ENCODE measurements at places on chromosomes 2 and 18.

- DNase-seq, result no peak
Measured at GRCh38 chr18:77321823-77322805, 72.5 kb downstream of the GALR1 start.

DNA sequence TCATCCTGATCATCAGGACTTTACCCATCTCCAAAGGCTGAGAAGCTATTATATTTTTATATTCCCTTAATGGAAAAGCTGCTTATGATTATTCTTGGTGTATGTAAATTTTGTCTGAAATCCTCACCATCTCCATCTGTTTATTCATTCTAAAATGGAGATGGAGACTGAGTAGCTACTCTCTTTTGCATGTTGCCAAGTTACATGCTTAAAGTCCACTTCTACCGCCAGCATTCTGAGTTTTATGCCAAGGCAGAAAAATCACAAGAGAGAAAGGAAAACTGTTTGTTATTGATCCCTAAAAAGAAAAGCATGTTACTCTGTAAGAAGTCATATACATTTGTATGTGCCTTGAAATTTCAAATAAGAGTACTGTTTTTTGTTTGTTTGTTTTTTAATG, 94.4 kb upstream of the NOSTRIN start:
- DNase-seq, result no peak

- DNase-seq, result no peak
Measured at GRCh38 chr2:170401187-170401586, 223.2 kb downstream of the MYO3B start.

DNA sequence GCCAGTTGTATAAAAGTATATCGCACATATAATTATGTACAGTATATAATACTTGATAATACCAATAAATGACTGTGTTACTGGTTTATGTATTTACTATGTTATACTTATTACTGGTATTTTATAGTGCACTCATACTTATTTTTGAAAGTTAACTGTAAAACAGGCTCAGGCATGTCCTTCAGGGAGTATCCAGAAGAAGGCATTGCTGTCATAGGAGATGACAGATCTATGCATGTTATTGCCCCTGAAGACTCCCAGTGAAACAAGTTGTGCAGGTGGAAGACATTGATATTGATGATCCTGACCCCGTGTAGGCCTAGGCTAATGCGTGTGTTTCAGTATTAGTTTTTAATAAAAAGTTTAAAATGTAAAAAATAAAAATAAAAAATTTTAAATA, 20.3 kb upstream of the ASXL3 start:
- DNase-seq, result no peak

DNA sequence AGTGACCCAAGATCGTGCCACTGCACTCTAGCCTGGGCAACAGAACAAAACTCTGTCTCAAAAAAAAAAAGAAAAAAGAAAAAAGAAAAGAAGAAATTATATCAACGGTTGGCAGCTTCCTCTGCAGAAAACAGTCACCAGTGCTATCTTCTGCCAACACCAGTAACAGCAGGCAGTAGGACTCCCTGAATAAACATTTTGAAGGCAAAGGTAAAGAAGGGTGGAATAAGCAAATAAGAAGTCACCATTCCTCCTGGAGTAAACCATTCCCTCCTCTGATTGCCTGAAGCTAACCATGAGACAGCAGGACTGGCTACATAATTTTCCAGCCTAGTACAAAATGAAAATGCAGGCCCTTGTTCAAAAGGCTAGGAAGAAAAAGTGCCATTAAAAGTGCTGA, 9.0 kb upstream of the RNF103 start:
- DNase-seq, result no peak

GRCh38 chr18:49456794-49457193, 3.7 kb downstream of the DYM start:
- DNase-seq, result no peak

- no peak for DNase-seq
Measured at GRCh38 chr2:41990688-41991087, 57.1 kb upstream of the PKDCC start.

GRCh38 chr2:24394998-24395397, 34.7 kb upstream of the ITSN2 start:
- no peak for DNase-seq

GRCh38 chr2:105895990-105896764, 151.5 kb downstream of the NCK2 start:
- DNase-seq, result no peak

DNA sequence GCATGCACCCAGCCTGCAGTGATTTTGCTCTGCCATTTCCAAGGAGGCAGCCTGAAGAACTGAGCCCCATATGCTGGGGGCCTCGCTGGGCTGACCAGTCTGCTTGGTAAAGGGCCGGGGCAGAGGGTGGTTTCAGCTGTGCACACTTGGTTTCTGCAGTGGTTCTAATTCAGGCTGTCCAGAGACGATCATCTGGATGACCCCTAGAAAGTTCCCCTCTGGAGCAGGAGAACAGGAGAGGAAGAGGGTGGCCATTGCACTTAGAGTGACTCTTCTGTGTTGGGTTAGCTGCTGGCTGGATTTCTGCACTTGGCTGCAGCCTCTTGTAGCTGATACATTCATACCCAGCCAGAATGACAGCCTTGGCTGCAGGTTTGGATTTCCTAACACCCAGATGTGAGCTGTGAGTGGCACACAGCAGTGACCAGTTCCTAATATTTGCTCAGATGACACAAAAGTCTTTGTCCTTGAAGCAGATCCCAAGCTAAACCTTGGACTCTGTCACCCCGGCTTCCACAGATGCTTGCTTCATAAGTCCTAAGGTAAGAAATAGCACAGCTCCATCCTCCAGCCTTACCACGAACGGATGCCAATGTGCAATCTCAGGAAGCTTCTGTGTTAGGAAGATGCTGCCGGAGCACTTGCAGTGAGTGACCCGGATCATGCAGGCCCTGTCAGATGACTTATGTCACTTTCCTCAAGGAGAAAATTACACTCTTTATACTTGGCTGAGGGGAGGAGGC, 105.6 kb downstream of the HNRNPLL start:
- no peak for DNase-seq

- DNase-seq, result no peak
Measured at GRCh38 chr18:6333981-6334380, 80.7 kb downstream of the L3MBTL4 start.

DNA sequence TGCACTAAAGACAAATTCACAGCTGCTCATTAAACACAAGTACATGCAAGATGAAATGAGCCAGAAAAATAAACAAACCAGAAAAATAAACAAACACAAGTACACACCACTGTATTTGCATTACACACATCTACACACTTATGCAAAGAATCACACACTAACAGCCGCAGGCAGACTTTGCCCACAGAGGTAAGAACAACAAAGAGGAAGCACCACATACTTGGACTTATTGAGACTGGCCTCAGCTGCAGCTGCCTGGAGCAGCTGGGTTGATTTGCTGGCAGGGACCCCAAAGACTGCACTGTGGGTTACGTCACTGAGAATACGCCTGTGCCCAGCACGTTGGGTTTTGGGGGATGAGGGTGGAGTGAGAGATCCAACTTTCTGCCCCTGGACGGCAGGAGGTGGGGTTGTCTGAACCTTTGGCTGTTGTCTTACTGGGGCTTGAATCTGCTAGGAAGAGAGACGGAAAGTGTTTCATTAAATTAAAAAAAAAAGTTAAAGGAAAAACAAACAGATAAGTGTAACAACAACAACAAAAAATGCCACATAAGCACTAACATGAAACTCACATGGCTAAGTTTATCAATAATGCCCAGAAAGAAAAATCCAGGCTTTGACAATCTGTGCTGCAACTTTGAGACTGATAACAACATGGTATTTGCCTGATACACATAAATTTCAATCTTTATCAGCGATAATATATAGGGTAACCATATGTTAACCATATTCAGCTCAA, 71.9 kb upstream of the NFU1 start:
- no peak for DNase-seq

DNA sequence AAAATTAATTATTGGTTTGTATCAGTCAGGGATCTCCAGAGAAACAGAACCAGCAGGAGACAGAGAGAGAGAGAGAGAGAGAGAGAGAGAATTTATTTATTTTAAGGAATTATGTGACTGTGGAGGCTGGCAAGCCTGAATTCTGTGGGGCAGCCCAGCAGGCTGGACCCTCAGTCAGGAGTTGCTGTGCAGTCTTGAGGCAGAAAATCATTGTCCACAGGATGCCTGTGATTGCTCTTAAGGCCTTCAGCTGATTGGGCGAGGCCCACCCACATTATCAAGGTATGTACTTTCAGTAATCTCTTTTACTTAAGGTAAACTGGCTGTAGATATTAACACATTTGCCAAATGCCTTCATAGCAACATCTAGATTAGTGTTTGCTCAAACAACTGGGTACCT, 155.3 kb downstream of the SEPTIN10 start:
- no peak for DNase-seq

- no peak for DNase-seq
Measured at GRCh38 chr2:69482471-69482870, 45.2 kb upstream of the NFU1 start.

DNA sequence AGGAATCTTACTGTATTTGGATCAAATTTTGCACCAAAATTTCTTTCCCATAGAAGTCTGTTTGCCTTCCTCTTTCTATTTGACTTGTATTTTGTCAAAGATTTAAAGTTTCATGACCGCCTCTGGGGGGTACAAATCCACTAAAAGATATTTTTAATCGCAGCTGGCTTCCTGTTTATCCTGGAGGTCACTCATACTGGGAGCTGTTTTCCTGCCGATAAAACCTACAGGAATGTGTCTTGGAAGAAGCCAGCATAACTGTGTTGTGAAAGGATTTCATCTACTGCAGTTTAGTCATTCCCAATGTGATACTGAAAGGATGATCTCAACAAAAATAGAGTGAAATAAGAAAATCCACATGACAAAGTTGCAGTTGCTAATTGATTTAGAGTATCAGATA, 184.0 kb downstream of the RIT2 start:
- no peak for DNase-seq

DNA sequence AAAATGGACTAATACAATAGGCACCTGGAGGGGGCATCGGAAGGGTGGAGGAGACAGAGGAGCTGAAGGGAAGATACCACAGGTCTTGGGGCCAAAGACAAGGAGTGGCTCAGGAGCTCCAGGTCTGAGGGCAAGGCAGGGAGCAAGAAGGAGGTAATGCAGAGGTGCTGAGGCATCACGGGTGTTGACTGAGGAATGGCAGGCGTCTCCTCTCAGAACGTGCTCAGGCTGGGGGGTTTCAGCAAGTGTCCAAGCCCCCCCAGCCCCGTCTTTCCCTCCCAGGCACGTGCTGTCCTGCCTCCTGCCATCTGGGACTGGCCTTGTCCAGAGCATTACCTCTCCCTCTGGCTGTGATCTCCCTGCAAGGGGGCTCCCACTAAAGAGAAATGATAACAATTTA, 265.4 kb downstream of the DCDC2C start:
- DNase-seq, result no peak

- no peak for DNase-seq
Measured at GRCh38 chr2:81396417-81397019, 1092.0 kb upstream of the LRRTM1 start.

DNA sequence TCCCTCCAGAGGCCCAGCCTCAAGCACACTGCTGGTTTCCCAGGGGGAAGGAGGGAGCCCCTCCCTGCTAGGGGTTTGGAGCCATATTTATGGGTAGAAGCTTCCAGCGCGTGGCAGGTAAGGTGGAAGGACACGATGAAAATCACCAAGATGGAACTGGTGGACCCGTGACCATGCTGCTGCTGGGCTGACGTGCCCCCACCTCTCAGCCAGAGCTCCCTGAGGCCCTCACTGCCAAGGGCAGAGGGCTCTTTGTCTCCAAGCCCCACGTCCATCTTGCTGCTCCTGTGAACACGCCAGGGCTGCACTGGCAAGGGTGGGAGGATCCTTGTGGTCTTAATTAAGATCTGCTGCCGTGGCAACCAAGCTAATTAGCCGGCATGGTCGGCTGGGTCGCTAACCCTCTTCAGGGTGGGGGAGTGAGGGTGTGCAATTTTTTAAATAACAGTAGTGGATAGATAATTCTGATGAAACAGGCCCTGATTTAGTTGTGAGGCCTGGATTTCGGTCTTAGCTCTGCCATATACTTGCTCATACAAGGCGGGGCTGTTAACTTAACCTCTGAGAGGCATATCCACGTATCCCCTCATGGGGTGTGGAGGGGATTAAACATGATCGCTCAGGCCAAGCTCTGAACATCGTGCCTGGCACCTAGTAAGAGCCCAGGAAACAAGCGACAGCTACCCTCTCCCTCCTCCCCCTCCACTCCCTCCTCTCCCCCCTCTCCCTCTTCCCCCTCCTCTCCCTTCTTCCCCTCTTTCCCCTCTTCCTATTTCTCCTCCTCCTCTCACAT, 232.8 kb downstream of the CELF4 start:
- no peak for DNase-seq

DNA sequence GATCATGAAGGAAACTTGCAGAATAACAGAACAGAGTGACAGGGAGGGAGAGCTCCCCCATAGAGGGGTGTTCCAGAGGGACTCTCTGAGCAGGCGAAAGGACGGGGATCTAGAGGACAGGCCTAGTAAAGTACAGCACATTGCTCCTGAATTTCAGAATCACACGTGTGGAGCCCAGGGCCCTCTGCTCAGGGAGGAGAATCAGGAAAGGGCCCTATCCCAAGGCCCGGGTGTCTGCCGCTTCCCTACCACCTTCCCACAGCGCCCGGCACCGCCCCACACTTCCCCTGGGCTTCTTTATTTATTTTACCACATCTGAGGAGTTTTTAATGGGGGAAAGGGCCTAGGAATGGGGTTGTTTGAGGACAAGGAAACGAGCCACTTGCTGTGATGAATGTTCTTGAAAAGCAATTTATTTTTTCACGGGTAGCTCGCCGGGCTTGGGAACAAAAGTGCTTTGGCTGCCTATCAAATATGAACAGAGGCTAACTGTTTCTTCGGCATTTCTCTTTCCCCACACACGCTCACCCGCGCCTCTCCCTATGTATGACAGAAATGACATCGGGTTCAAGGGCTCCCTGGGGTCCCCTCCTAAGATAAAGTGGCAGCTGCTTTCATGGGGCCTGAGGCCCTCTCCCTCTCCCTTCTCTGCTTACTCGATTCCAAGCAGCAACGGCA, 79.3 kb upstream of the GLI2 start:
- no peak for DNase-seq

DNA sequence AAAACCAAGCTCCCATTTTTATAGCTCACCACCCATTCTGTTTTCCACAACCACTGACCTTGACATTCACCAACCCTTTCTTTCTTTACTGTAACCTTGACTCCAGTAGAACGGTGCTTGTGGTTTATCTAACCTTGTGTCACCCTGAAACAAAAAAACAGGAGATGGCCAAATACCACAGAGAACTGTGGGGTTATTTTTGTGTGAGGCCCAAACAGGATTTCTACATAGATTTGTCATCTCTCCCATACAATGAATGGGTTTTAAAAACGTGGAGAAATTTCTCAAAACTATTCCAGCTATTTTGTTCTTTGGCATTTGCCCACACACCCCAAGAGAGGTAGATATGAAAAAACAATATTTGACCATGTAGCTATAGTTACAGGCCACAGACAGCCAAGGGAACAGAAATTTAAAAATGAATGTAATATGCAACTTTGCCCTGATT, 231.3 kb upstream of the TANK start:
- DNase-seq, result no peak

GRCh38 chr18:54378057-54378456, 20.4 kb downstream of the C18orf54 start:
- DNase-seq, result no peak

- no peak for DNase-seq
Measured at GRCh38 chr18:49371786-49372185, 88.7 kb downstream of the DYM start.
